ENCODE measurements at places on chromosomes 4 and X. TPM values are rescaled to one million over a fixed set of nuclear protein-coding genes. Genes with fewer than 3 reads are reported as not detected.

GRCh38 chr4:184279496-184280061, 61.9 kb upstream of the ENPP6 start:
- DNase-seq = no peak

GRCh38 chrX:52811065-52811625, at the start of gene XAGE5:
TSS of gene XAGE5 (plus strand) at chrX:52811287. CDS start at chrX:52812567, 1,280 bp downstream.
- no peak for DNase-seq

GRCh38 chr4:21901281-21901680, 47.3 kb downstream of the KCNIP4 start:
- DNase-seq = no peak

DNA sequence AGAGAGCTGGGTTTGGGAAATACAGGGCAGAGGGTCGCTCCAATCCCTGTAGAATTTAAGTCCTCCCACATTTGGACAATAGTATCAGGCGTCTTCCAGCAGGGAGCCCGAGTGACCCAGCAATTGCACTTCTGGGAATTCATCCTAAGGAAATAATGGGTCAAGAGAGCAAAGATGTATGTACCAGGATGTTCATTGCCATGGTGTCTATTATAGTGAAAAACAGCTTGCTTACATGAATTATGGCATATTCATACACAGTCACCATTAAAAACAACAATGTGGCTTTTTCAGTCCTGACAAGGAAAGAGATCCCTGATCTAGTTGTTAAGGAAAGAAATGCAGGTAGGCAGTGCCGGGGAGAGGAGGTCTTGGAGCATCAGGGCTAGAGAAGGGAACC, 167.7 kb downstream of the PJA1 start:
- DNase-seq = no peak

DNA sequence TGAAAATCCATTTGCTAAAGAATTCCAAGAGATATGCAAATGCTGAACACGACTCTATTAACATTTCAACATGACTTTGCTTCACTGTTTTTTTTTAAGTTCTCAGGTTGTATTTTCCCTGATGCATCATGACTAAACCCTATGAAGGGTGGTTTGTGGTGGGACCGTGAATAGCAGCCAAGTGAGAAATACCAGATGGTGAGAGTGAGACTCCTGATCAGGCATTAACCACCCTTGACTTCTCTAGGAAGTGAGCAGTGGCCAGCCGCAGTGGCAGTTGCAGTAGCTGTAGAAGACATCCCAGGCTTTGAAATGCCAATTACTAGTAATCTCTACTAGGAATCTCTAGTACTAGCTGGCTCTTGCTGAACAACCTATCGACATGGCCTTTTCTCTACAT, 383.4 kb downstream of the FAM133A start:
- no peak for DNase-seq

DNA sequence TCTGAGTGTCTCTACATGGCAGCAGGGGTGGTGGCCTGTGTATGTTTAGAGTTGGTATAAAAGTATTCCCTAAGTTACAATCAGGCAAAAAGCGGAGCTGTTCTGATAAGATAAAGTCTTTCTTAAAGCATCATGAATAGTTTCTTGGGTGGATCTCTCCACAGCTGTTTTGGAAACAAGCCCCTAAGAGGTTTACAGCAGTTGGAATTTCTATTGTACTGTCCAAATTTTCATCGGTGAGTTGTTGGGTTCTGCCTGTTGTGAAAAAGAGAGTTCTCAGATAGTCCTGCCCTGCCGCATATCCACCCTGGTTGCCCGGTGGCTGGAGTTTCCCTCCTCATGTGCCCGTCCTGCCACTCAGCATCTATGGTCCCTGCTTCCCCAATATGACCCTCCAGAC, 50.1 kb downstream of the C4orf51 start:
- no peak for DNase-seq

GRCh38 chr4:163484906-163485305, 9.6 kb upstream of the TMA16 start:
- DNase-seq = no peak

DNA sequence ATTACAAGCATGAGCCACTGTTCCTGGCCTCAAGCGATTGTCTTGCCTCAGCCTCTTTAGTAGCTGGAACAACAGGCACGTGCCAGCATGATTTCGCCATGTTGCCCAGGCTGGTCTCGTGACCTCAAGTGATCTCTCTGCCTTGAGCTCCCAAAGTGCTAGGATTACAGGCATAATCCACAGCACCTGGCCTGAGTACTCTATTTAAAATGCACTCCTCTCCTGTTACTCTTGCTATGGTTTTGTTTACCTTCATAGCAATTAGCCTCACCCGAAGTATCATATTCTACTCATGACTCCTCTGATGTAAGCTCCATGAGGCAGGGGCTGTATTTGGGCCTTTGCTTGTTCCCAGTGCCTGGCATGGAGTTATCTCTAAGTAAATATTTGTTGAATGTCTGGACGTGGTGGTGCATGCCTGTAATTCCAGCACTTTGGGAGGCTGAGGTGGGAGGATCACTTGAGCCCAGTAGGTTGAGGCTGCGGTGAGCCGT, 92.5 kb upstream of the SLC34A2 start:
- no peak for DNase-seq

GRCh38 chr4:9704551-9705332, 76.7 kb upstream of the DRD5 start:
- DNase-seq = no peak

SLC4A4 gene
- total RNA-seq = 36.8 TPM

SPANXN4 gene
- total RNA-seq = not detected

MAGIX gene
- total RNA-seq = 12.8 TPM

NXF2B gene
- total RNA-seq = not detected

SATL1 gene
- total RNA-seq = not detected

ZNF718 gene
- total RNA-seq = 15.1 TPM

Measured in ureter (tissue), 1 donor.